NCI-H146 (cell line): ENCODE measurements at places on chromosomes 12 and 14.

DNA sequence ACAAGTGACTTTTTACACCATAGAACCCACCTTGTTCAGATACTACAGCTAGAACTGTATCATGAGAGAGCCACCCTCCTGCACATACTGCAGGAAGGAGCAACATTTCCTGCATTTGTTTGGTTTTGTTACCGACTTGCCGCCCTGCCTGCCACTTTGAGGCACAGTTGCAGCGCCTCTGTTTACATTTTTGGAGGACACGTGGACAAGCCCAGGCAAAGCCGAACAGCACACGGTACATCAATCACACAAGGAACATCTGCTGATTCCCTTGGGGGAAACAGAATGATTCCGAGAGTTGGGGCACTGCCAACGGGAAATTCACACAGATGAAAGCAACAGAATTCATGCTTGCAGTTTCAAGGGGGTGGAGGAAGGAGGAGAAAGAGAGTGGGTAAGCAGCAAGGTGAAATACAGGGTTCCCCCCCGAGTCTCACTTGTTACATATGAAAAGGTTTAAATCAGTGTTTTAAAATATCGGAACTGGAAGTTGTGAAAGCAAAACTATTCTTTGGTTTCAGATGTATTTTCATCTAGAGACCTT, 110.7 kb downstream of the BTG1 start:
- peak; percentile 73 for DNase-seq

DNA sequence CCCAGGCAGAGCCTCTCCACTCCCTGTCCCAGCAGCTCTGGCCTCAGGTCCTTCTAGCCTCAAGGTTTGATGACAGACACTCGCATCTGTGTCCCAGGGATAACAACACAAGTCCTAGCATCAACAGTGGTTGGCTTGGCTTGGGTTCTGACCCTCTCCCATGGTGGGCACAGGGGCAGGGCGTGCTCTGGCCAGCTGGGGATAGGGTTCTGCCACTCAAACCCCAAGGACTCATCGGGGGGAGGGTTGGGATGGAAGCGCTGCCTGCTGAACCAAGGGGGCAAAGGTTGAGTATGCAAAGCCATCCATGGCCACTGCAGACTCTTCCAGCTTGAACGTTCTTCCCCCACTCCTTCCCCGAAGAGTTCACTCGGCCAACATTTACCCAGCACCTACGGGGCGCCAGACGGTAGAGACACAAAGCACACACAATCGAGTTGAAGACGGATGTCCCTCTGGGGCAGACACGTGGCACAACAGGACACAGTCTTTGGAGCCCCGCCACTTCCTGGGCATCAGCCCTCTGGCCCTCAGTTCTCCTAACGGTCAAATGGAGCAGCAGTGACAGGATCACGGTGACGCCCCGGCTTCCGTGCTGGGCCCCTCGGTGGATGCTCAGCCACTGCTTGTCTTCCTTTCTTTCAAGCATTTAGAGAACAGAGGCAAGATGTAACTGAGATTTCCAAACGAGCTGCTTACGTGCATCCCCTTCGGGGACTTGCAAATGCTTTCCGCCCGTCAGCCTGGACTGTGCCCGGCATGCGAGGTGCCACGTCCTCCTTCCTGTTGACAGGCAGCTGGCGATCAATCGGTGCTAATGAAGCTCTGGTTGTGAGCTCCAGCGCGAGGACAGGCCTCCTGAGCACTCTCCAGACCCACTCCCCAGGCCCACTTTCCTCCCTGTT, 42.6 kb downstream of the DLK1 start:
- DNase-seq, result no peak

DNA sequence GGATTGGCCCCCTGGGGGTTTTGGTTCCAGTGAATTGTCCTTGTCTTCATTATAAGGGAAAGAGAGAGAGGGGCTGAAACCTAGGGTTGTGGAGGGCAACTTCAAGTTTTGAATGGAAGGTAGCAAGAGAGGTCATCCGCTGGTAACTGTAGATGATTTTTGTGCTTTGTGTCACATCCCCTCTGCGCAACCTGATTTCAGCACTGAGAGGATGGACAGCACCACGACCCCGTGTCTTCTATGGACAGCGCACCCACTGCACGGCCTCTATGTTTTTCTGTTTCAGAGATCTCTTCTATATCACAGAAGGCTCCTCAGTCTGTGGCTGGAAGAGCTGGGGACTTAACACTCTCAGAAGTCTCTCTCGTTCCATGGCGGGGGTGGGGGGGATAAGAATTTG, 127.0 kb upstream of the RPH3A start:
- DNase-seq, result no peak

DNA sequence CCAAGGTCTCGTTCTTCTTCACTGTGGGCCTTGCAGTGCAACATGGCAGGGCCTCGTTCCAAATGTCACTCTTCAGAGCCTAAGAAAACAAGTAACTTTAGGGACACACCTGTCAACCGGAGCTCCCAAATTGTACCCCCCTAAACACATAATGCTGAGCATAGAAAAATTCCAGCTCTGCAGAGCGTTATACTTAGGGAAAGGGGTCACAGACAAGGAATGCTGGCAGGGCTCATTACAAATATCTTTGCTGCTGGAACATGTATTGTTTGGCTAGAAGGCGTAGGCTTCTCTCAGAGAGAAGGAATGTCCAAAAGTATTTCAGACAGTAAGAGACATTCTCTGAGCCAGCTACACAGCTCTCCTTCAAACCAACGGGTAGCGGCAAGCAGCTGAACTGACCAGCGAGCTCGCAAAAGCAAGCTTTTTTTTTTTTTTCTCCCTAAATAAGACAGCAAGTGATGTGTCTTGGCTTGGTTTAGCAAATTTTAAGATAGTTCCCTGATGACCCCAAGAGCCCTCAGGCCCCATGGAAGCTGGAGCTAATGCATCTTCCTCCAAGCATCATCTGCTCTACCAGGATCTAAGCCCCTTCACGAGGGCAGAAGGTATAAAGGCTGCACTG, 24.5 kb downstream of the SSH1 start:
- no peak for DNase-seq

- DNase-seq, result no peak
These were observed 250.9 kb upstream of the CRY1 start for GRCh38 chr12:107344035-107344808.

DNA sequence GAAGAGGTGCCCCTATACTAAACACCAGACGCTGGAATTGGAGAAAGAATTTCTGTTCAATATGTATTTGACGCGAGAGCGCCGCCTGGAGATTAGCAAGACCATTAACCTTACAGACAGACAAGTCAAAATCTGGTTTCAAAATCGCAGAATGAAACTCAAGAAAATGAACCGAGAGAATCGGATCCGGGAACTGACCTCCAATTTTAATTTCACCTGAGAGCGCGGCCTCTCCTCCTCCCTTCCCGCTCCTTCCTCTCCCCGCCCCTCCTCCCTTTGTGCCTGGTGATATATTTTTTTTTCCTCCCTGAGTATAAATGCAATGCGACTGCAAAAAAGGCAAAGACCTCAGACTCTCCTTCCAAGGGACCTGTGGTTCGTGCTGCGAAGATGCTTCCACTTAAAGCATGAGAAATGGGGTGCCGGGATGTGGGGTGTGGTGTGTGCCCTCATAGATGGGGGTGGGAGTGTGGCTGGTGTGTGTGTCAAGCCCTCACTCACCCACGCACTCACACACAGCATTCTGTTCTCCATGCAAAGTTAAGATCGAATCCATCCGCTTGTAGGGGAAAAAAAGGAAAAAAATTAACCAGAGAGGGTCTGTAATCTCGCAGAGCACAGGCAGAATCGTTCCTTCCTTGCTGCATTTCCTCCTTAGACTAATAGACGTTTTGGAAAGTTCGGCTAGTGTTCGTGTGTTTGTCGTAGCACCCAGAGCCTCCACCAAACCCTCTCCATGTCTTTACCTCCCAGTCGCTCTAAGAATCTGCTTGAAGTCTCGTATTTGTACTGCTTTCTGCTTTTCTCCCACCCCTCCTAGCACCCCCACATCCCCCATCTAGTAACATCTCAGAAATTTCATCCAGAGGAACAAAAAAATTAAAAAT, 4.5 kb downstream of the HOXC10 start:
- no peak for DNase-seq

- DNase-seq, result peak; percentile 20
These were observed 672.5 kb upstream of the TMEM132C start for GRCh38 chr12:127594351-127594970.

DNA sequence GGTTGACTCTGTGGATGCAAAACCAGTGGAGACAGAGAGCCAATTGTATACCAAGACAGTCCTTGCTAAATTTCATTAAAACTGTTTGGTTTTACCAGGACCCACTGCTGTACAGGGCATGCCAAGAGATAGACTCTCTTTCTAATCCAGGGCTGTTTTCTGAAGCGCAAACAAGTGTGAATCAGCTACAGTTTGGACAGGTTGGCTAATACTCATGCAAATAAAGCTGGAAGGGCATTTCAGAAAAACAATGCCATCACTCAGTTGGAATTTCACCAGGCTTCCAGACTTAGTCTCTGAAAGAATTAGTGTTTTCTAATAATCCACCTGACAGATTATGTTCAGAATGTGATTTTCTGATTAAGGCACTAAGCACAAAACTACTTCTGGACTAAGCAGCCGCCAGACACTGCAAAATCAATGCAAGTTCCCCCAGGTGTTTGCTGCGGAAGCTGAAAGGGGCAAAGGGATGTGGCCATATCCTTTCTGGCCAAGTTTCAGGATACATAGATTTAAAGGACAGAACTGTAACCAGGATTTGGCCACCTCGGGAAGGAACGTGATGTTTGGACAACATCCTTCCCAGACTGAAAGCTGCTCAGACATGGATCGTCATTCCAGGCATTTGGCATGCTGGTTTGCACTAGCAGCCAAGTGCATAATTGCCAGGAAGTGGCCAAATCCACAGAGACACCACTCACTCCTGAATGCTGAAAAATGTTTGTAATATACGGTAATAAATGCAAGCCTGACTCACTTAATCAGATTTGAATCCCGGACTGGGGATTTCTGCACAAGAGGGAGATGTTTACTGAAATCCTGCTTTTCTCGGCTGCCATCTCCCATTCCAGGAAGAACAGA, 32.0 kb upstream of the CDKN3 start:
- DNase-seq, result no peak

- DNase-seq, result no peak
These were observed 6.0 kb upstream of the DAZAP2 start for GRCh38 chr12:51232642-51233041.

DNA sequence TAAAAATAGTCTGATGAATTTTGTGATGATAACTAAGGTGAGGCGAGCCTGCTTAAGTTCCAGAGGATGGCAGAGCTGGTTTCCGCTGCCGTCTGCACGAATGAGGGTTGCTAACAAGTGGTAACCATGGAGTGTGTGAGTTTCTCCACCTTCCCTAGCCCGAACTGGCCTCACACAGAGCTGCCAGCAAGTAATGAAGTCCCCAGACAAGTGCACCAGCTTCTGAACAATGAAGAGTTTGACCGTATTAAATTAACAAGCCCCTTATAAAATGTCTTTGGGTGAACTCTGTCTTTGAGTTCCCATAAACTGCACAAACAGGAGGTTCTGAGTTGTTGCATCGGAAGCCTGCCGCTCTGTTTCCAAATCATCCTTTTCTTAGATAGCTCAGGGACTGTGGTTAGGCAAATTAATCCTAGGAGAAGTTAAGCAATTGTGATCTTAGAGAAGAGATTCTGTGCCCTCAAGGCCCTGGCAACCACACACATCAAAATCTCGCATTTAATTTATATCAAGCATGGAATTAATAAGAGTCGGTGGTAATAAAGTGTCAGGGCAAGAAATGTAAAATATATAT, 274.1 kb upstream of the DAAM1 start:
- DNase-seq, result no peak

- no peak for DNase-seq
These were observed 13.9 kb downstream of the SLC39A5 start for GRCh38 chr12:56243731-56244181.

DNA sequence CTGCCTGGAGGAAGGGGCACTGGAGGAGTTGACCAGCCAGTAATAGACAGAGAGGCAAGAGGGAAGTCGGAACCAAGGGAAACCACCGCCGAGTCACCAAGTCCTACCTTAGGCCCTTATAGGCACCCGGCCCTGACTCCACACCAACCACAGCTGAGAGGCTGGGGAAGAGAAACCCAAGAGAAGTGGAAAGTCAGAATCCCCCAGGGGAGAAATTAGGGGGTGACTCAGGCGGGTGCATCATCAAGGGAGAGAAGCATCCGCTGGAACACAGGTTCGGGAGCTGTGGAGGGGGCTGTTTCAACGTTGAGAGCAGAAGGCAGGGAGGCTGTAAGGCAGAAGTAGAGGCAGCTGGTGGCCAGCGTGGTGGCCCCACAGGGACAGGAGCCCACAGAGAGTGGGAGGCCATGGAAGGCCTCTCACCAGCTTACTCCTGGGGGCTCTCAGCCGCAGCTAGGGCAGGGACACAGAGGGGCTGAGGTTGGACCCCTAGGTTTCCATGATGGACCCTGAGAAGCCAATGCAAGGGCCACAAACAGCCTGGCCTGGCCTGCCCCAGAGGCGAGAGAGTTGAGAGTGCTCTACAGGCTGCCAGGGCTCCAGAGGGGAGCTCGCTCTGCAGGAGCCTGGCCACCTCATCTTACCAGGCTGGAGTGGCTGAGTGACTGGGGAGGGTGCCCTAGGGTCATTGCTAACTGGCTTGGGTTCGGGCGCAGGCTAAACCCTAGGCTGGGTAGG, 1.4 kb upstream of the TRMT61A start:
- no peak for DNase-seq

DNA sequence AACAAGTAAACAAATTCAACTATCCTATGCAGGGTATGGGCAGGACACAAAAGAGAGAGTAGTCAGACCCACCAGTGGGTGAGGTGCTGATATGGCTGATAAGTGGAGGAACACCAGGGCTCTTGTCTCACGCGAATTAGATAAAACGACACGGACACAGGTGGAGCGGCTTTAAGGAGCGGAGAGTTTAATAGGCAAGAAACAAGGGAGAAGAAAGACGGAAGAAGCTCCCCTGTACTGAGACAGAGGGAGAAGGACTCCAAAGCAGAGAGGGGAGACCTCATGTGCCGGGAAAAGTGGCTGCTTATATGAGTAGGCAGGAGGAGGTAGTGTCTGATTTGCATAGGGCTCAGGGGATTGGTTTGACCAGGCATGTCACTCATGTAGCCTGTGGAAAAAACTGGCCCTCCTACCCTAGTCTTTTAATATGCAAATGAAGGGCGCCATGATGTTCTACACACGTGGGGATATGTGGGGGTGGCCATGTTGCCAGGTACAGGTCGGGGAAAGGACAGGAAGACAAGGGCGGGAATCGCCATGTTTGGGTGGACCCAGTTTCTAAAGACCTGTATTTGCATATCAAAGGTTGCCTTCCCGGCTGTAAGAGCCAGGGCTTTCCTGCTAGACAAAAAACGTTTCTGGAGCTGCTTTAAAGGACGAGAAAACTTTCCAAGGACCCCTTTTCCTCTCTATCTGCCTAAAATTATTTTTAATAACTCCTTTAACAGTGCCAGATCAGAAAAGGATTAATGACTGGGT, 28.8 kb downstream of the RPGRIP1 start:
- DNase-seq, result peak; percentile 98

DNA sequence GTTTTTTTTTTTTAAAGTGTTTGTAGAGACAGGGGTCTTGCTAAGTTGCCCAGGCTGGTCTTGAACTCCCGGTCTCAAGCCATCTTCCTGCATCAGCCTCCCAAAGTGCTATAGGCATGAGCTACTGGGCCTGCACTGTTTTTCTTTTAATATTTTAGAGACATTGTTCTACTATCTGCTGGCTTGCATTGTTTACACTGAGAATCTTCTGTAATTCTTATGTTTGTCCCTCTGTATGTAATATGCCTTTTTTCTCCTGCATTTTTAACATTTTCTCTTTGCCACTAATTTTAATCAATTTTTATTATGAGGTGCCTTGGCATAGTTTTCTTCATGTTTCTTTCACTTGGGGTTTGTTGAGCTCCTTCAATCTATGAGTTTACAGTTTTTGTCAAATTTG, 15.4 kb upstream of the BCAT1 start:
- DNase-seq, result no peak
